ENCODE measurements at places on chromosomes 16 and 17. TPM values are rescaled to one million over a fixed set of nuclear protein-coding genes. Genes with fewer than 3 reads are reported as not detected.

DNA sequence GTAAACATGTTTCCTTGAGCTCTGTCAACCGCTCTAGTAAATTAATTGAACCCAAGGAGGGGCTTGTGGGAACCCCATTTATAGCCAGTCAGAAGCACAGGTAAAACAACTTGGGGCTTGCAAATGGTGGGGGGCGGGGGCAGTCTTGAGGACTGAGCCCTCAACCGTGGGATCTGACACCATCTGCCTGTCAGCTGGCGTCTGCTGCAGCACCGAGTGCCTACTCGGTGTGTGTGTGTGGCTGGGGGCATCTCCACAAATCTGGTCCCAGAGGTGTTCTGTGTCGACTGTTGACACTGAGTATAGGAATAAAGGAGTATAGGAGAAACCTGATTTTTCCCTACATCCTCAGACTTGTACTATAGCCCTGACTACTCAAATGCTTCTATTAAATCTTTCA is 20.6 kb downstream of the CREBBP start:
- peaks cover 42% of the 10 kb centered on the region for H3K4me1 ChIP-seq
- H3K4me3 ChIP-seq = no peak overlapping the region
- H3K36me3 ChIP-seq = no peaks in the 10 kb centered on the region
- H3K27me3 ChIP-seq = no peaks in the 10 kb centered on the region
- no peak overlapping the region for H3K27ac ChIP-seq
- no peak for DNase-seq

DNA sequence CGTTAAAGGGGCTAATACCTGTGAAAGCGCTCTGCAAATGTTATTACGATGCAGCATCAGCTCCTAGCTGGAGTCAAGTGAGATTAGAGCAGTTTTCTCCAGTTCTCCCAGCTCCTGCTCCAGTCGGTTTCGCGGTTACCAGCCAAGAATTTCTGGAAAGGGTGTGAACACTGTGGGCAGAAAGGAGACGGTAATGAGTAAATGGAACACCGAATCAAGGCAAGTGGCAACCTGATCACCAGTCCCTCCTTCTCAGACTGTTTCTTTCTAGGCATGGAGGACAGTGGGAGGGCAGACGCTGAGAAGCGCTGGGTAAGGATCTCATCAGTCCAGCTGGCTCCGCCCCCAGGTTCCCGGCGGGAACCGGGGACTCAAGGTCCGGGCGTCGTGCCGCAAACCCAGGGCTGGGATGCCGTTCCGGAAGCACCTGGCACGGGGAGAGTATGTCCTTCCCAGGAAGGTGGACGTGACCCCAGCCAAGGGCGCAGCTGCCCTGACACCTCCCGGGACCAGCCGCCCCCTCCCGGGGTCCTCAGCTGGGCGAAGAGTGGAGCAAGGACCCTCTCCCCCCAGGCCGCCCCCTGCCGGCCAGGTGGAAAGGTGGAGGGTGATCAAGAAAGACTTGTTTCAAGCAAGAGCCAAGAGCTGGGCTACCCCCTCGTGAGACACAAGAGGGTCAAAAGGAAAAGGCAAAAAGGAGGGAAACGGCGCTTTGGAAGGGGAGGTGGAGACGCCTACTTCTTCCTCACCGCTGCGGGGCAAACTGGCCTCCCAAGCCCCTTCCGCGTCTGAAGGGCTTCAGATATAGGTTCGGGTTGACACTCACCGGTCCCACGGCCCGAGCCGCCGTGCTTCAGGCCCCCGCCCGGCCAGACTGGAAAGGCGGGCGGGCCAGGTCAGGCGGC is 481 bp downstream of the MYO19 start:
- 0 out of 2 replicates have a peak, but pooled peaks cover 8% of the 10 kb centered on the region for H3K36me3 ChIP-seq
- DNase-seq = peak; percentile 84
- no peaks in the 10 kb centered on the region for H3K27me3 ChIP-seq
- H3K4me1 ChIP-seq = peaks cover 2% of the 10 kb centered on the region
- H3K4me3 ChIP-seq = peak overlapping the region; percentile 88

GRCh38 chr17:30000755-30001257 is 59.4 kb downstream of the EFCAB5 start:
- DNase-seq = peak; percentile 40
- H3K4me3 ChIP-seq = no peak overlapping the region
- no peaks in the 10 kb centered on the region for H3K36me3 ChIP-seq
- H3K4me1 ChIP-seq = peaks cover 4% of the 10 kb centered on the region

- no peak overlapping the region for H3K4me3 ChIP-seq
- H3K4me1 ChIP-seq = no peaks in the 10 kb centered on the region
- DNase-seq = no peak
- H3K27me3 ChIP-seq = no peaks in the 10 kb centered on the region
These were observed 659.4 kb upstream of the EEF2KMT start for GRCh38 chr16:5756969-5757368.

DNA sequence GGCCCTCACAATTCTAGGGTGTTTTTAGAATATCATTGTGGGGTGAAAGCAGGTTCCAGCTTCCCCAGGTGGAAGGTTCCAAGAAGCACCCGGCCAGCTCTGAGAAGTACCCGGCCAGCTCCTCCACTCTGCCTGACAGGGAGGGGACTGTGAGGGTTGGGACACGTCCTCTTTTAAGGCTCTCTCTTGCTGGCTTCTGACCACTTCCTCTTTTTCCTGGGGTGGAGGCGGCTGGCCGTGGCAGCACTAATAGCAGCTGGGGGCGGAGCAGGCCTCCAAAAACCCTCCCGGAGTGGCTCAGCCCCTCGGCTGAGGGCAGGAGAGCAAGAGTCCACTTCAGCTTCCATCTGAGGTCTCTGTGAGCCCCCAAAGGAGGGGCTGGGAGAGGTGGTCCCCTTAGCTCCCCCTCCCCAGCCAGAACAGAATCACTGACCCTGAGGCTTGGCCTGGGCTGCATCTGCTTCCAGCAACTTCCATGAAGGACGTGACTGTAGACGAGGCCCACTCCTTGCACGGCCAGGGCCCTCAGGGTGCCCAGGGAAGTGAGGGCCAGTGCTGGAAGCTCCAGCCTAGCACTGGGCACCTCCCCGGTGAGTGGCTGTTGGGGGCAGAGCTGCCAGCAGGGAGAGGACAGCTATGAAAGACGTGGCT is 26.7 kb upstream of the PLCG2 start:
- H3K27me3 ChIP-seq = no peaks in the 10 kb centered on the region
- H3K4me3 ChIP-seq = no peak overlapping the region
- H3K27ac ChIP-seq = no peak overlapping the region
- no peaks in the 10 kb centered on the region for H3K4me1 ChIP-seq
- peak; percentile 38 for DNase-seq

- no peak for DNase-seq
- no peaks in the 10 kb centered on the region for H3K27me3 ChIP-seq
- no peak overlapping the region for H3K4me3 ChIP-seq
- no peak overlapping the region for H3K27ac ChIP-seq
- no peaks in the 10 kb centered on the region for H3K4me1 ChIP-seq
- H3K36me3 ChIP-seq = peaks cover 17% of the 10 kb centered on the region
These were observed 90.3 kb downstream of the ZFHX3 start for GRCh38 chr16:72957303-72958277.

GRCh38 chr17:8032442-8032841 is 6.4 kb upstream of the ALOX15B start:
- H3K4me1 ChIP-seq = peaks cover 7% of the 10 kb centered on the region
- H3K27ac ChIP-seq = no peak overlapping the region
- no peak overlapping the region for H3K4me3 ChIP-seq
- no peaks in the 10 kb centered on the region for H3K36me3 ChIP-seq

Gene ADPRM
- total RNA-seq = 16.1 TPM

GRCh38 chr16:5058476-5058875 is 7.3 kb downstream of the C16orf89 start:
- no peaks in the 10 kb centered on the region for H3K27me3 ChIP-seq
- H3K27ac ChIP-seq = no peak overlapping the region
- H3K4me1 ChIP-seq = no peaks in the 10 kb centered on the region
- no peak overlapping the region for H3K4me3 ChIP-seq
- DNase-seq = peak; percentile 22

DNA sequence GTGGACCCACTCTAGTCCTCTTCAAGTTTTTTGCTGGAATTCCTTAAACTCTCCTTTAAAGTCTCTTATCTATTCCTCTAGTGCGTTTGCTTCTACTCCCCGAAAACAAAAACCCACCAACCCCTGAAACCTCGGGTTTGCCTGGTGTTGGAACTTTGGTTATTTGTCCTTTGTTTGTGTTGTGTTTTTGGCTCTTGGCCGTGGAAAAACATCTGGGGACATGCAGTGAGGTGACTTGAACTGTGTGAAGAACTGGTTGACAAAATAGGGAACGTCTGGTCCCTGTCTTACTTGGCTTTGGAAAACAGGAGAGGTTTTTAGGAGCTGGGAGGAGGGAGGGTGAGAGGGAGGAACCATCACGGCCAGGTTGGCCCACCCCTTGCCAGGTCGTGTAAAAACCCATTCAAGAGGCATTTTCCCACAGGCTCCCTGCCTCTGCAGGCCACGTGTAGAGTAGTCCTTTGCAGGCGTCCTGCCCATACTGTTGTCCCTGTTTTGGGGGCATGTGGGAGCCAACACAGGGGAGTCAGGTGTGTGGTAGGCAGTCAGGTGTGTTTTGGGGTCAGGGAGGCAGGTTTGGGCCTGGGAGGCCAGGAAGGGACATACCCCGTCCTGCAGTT is 169.3 kb downstream of the RAB11FIP4 start:
- H3K4me1 ChIP-seq = peaks cover 33% of the 10 kb centered on the region
- H3K36me3 ChIP-seq = no peaks in the 10 kb centered on the region
- H3K27me3 ChIP-seq = no peaks in the 10 kb centered on the region
- peak overlapping the region; percentile 91 for H3K4me3 ChIP-seq
- peak overlapping the region; percentile 87 for H3K27ac ChIP-seq

- H3K4me1 ChIP-seq = no peaks in the 10 kb centered on the region
- DNase-seq = peak; percentile 23
- no peaks in the 10 kb centered on the region for H3K36me3 ChIP-seq
- no peak overlapping the region for H3K4me3 ChIP-seq
- H3K27me3 ChIP-seq = peaks cover 29% of the 10 kb centered on the region
These were observed 17.4 kb downstream of the TNFRSF13B start for GRCh38 chr17:16954521-16954920.

DNA sequence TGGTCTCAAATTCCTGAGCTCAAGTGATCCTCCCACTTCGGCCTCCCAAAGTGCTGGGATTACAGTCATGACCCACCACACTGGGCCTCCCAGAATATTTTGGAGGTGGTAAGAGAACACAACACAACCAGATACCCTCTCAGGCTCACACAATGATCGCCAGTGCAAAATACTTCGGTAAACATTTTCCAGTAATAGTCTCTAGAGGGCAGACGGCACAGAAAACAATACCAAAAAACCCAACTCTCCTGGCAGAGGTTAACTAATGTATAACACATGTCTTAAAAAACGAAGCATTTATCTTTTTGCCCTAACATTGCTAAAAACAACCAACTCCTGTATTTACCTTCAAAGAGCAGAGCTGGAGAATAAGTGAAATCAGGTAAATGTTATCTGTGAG is 10.5 kb downstream of the NUFIP2 start:
- peaks cover 26% of the 10 kb centered on the region for H3K4me1 ChIP-seq
- no peak overlapping the region for H3K27ac ChIP-seq
- no peaks in the 10 kb centered on the region for H3K27me3 ChIP-seq
- H3K36me3 ChIP-seq = peaks cover 83% of the 10 kb centered on the region
- DNase-seq = peak; percentile 56
- H3K4me3 ChIP-seq = no peak overlapping the region

GRCh38 chr17:45172541-45173286 is 11.0 kb downstream of the HEXIM2 start:
- H3K27ac ChIP-seq = peak overlapping the region; percentile 99
- H3K4me1 ChIP-seq = peaks cover 41% of the 10 kb centered on the region
- no peaks in the 10 kb centered on the region for H3K27me3 ChIP-seq
- H3K36me3 ChIP-seq = no peaks in the 10 kb centered on the region
- DNase-seq = peak; percentile 75

DNA sequence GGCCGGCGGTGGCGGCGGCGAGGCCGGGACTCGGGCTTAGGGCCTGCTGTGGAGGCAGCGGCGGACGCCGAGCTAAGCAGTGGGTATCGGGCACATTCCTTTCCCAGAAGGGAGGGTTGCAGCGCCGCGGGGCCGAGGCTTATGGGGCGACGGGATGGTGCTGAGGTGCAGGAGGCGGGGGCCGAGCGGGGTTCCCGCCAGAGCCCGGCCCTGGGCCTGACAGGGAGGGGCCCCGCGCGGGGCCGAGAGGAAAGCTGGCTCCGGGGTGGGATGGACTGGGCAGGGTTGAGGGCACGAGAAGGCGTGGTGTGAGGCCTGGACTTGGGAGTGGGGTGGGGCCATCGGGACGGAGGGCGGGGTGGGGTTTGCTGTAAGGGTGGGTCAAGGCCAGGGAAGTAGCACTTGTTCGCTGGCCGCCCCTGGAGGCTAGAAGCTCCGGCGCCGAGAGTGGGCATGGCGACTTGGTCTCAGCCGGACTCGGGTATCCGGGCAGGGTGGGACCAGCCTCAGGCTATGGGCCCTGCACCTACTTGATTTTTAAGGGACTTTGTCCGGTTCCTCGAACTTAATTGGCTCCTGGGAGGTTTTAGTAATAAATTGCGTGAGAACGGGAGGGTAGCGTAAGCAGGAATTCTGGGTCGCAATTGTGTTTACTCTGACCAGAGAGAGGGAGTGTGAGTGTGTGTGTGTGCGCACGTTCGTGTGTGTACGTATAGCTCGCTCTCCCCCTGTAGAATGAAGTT is 396 bp downstream of the NFE2L1 start:
- peaks cover 3% of the 10 kb centered on the region for H3K36me3 ChIP-seq
- H3K4me1 ChIP-seq = peaks cover 50% of the 10 kb centered on the region
- peak; percentile 96 for DNase-seq
- peak overlapping the region; percentile 91 for H3K27ac ChIP-seq
- H3K4me3 ChIP-seq = peak overlapping the region; percentile 84
- H3K27me3 ChIP-seq = no peaks in the 10 kb centered on the region

DNA sequence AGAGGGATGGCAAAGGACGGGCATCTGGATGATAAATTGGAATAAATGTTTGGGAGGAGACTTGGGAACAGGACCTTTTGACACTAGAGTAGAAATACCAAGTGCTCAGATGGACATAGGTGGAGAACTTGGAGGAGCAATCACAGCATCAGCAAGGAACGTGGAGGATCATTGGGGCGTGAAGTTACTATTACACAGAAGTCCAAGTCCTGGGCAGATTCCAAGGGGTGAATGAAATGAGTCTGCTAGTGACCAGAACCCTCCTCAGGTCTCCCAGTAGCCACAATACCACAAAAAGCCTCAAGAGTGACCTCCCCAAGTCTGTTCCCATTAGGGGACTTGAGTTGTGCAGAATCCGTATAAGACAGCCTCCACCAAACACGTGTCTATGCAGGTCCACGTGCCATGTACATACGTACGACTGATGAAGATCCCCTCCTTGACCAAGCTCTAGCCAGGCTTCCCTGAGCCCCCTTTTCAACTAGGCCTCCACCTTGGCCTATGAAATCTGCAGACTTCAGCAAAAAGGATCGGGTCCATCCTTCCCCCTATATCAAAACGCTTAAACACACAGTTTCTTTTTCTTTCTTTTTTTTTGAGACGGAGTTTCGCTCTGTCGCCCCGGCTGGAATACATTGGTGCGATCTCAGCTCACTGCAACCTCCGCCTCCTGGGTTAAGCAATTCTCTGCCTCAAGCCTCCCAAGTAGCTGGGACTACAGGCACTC is 2.2 kb downstream of the C17orf67 start:
- H3K36me3 ChIP-seq = no peaks in the 10 kb centered on the region
- H3K4me1 ChIP-seq = peaks cover 8% of the 10 kb centered on the region
- no peak overlapping the region for H3K4me3 ChIP-seq
- no peaks in the 10 kb centered on the region for H3K27me3 ChIP-seq

GRCh38 chr16:69393898-69394849 is 8.4 kb upstream of the TERF2 start:
- no peaks in the 10 kb centered on the region for H3K27me3 ChIP-seq
- H3K36me3 ChIP-seq = no peaks in the 10 kb centered on the region
- no peak overlapping the region for H3K27ac ChIP-seq
- no peak overlapping the region for H3K4me3 ChIP-seq
- peaks cover 30% of the 10 kb centered on the region for H3K4me1 ChIP-seq

Gene ST3GAL2
- total RNA-seq = 28.8 TPM

- H3K4me1 ChIP-seq = peaks cover 12% of the 10 kb centered on the region
- peaks cover 26% of the 10 kb centered on the region for H3K36me3 ChIP-seq
- peak overlapping the region; percentile 90 for H3K4me3 ChIP-seq
- H3K27me3 ChIP-seq = no peaks in the 10 kb centered on the region
These were observed 756 bp downstream of the KLHL11 start for GRCh38 chr17:41864498-41864835.

Gene CYB5B
- total RNA-seq = 60.8 TPM

Data from GM23248 (cell line).